ENCODE measurements at places on chromosomes 6 and 20.

- no peak for DNase-seq
These were observed 51.6 kb downstream of the RIOK1 start for GRCh38 chr6:7441048-7441775.

DNA sequence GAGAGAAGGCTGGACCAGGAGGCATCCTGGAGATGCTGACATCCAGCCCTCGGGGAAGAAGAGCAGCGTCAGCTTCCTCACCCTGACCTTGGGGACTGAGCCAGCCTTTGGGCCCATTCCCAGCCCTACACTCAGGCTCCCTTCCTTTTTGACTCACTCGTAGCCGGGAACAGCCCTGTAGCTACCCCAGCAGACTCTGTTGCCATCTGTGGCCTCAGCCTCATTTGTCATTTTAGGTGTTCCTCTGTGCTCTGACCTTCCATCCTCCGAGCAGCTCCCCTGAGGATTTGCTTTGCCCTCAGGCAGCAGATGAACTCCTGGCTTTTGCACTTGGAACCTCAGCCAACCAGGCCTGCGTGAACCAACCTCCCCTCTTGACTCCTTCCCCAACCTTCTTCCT, 67.5 kb downstream of the ELOVL2 start:
- no peak for DNase-seq

DNA sequence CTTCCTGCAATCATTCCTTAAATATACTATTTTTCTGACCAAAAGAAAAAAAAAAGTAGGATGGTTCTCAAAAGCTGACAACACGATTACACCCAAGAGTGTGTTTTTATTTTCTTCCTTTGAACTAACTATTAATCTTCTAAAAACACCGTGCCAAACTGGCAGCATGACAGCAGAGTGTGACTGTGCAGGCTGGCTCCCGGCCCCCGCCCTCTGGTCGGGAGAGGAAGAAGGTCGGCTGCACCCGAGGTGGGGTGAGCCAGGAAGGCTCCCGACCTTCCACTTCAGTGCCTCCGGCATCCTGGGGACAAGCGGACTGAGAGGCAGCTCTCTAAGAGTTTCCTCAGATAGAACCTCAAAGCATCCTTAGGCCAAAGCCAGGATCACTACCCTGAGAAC, 29.2 kb downstream of the SLC22A23 start:
- DNase-seq, result no peak

DNA sequence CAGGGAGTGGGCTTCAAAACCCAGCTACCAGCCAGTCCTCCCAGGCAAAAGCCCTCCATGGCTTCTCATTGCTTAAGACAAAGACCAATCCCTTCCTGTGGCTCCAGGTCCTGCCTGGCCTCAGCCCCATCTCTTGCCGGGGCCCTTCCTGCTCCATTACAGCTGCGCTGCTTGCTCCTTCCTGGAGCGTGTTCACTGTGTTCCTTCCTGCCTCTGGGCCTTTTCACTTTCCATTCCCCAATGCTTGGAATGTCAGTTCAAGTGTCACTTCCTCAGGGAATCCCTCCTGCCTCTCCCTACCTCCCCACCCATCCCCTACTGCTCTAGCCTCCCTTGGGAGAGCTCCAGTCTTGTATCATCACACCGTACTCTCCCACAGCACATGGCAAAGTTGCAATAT, 11.1 kb upstream of the ITPR3 start:
- no peak for DNase-seq

DNA sequence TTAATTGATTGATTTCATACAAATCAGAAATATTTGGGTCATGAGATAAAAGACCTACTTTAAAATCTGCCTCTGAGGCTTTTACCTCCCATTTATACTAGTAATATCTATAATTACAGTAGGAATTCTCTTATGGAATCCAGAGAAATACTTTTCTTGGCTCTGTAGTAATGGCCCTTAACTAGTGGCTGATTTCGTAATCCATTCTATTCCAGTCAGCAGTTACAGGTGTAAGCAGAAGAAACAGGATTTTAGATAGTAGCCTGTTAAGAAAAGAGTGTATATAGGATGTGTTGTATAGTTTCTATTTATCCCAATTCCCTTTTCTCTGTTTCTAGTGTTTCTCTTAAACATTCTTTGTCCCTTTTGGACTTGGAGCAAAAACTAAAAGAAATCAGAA, 21.2 kb downstream of the PEX3 start:
- DNase-seq, result no peak

GRCh38 chr20:32451682-32452461, 93.7 kb downstream of the ASXL1 start:
- no peak for DNase-seq

- DNase-seq, result no peak
These were observed 36.0 kb upstream of the KLHL31 start for GRCh38 chr6:53701333-53702218.

GRCh38 chr6:22526736-22527135, 42.6 kb upstream of the HDGFL1 start:
- DNase-seq, result no peak

DNA sequence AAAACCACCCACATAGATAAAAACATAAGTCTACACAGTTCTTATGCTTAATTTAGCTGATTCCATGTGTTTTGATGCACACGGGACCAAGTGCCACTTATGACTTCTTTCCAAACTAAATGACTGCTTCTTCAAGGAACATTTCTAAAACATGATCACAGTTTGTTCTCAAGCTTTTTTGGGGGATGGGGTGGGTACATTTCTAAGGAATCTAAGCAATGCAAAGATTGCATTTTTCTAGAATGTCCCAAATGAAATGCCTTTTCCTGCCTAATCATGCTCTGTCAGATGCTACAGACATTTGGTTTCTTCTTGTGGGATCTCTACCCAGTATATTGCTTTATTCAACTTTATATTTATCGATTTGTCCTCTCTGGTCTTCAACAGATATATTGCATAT, 496.8 kb upstream of the JAG1 start:
- no peak for DNase-seq

DNA sequence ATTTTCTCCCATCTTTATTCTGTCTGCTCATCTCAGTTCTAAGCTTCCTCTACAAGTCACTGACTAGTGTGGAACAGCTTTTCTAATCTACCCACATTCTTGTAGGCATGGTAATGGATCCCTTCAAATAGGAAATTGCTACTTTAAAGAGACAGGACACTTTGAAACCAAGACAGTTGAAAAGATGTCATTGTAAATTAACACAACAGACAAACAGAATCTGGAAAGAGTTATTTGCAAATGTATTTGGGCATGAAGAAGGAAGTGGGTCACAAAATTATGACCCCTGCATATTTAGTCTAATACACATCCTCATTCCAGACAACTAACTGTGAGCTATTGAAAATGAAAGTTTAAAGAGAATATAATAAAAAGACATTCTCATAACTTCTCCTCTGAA, 298.2 kb upstream of the MARCKS start:
- no peak for DNase-seq

DNA sequence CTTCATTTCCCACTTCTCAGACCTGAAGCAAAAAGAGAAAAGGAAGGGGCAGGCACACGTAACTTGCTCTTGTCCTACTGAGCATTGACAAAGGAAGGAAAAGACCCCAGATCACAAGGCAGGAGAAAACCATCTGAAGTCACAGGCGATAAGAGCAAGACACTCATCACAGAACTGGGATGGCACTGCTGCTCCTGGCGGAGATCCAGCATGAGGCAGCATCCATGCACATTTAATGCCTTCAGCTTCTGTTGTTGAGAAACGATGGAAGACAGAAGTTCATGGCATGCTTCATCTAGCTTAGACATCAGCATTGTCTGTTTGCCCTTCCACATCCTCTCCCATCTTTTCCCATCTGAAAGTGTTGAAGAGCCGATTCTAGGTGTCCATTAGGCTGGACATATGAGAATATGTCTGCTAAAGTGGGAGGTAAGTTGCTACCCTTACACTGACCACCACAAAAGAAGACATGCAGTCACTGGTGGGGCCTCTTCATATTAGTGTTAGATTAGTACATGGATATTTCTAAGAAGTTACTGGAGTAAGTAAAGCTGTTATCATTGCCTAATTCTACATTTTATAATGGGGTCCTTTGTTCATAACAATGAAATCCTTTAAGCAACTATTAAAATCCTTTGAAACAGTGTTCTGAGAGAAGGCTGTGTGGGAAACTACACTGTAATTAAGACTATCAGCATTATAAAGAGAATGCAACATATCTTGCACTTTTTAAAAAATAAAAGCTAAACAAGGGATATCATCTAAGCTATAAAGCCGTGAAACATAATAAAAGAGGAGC, 618.5 kb downstream of the C6orf118 start:
- DNase-seq, result no peak

DNA sequence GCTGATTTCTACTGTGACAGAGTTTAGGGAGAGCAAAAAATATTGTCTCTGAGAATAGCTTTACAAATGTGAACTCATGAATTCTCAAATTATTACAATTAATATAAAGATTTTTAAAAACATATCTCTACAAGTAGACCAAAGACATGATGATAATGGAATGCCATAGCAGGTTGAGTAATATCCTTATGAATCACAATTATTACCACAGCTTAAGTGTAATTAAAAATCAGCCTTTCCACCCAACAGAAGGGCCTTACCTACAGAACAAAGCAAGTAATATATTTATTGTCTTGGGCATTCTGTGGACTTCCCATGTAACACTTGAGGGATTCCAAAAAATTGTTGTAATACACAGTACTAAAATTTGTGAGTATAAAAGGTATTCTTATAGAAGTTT, 1099.6 kb upstream of the GJE1 start:
- DNase-seq, result no peak

GRCh38 chr20:9119776-9120175, 50.9 kb downstream of the PLCB4 start:
- no peak for DNase-seq

GRCh38 chr6:82385961-82386360, 22.3 kb downstream of the TPBG start:
- no peak for DNase-seq

DNA sequence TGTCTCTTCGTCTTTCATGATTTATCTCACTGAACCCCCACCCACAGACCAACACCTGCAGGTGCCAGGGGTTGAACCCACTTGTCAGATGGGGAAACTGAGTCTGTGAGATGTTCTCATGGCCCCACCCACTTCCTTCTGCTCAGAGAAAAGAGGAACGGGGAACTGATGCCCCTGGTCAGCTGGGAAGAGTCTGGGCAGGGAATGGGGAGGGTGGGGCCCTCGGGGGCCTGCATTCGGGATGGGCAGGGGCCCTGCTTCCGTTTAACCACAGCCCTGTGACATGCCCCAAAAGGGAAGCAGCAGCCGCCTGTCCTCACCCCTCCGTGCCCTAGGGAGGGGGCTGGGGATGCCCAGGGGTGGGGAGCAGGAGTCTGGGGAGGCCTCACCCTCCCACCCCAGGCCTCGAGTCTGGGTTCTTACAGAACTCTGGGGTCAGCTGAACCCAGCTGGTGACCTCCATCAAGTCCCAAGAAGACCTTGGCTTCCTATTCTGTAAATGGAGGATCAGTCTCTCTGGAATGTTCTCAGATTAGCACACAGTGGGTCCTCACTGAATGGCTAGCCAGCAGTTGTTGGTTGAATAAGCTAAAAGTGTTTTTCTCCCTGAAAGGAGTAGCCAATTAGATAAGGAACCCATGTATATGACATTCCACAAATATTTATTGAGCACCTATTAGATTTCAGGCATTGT, 81.5 kb downstream of the CEBPB start:
- DNase-seq, result no peak

GRCh38 chr6:149990212-149990660, 26.5 kb downstream of the ULBP1 start:
- no peak for DNase-seq

GRCh38 chr6:118743746-118744145, 92.4 kb upstream of the CEP85L start:
- no peak for DNase-seq

GRCh38 chr6:52588710-52589091, 11.8 kb upstream of the TRAM2 start:
- DNase-seq, result no peak

DNA sequence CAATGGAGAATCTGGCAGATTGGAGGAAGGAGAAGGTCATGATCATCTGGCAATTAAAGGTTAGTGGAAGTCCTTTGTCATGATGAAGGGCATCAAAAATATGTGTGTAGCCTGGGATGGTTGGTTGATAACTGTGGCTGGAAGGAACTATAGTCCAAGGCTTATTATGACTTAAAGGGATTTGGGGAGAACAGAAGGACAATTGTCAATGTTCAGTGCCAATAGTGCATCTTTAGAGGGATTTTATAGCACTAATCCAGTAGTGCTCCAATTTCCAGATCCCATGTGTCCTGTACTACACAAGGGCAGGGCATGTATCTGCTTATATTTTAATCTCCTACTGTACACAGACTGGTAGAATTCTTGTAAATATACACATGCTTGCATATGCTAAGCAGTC, 5.0 kb upstream of the ZBTB24 start:
- DNase-seq, result no peak

- DNase-seq, result no peak
These were observed 162.7 kb upstream of the SGK1 start for GRCh38 chr6:134480593-134480992.

DNA sequence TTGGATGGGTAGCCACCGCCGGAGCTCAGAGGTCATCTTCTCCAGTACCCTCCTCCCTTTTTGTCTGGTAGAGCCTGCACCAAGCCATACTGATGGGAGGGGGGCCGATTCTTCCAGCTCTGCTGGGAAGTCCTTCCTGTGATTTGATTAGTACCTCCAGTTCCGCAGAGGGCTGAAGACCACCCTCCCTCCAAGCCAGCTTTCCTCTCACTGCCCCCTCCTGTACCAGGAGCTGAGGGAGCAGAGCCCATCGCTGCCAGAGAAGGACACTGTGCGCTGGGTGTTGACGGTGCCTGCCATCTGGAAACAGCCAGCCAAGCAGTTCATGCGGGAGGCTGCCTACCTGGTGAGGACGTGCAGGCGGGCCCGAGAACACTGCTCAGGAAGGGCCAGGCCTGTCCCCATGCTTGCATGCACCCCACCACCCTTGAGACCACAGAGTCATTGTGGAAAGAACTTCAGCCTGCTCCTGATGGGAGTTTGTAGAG, 13.2 kb downstream of the HSPA12B start:
- no peak for DNase-seq

GRCh38 chr6:551405-551804, 105.5 kb downstream of the HUS1B start:
- no peak for DNase-seq

- DNase-seq, result no peak
These were observed 127.1 kb downstream of the OPRM1 start for GRCh38 chr6:154166140-154166539.

DNA sequence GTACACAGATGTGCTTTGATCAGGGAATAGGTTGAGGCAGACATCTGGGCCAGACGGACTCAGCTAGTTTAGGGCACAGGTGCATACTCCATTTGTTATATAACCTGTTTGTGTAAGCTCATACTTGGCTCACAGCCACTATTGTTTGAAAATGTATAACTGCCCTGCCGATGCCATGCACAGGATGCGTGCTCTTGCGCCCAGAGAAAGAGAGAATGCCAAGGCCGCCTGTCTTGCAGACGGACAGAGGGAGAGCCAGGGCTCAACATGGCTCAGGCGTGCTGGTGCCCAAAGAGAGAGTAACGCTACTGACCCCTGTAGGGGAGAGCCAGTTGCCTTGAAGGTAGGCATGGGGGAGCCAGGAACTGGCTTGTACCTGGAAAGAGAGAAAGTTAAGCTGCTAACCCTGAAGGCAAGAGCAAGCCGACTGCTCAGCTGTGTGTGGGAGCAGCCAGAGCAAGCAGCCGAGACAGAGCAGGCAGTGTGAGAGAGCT, 57.7 kb downstream of the FAM229B start:
- no peak for DNase-seq

- DNase-seq, result no peak
These were observed 44.8 kb upstream of the BCLAF1 start for GRCh38 chr6:136334465-136334846.

- no peak for DNase-seq
These were observed 16.8 kb upstream of the TCFL5 start for GRCh38 chr20:62878244-62879038.

Data from thoracic aorta (tissue), 2 donors.